ENCODE measurements at places on chromosomes 3 and 15.

GRCh38 chr3:63089007-63089750 is 188.9 kb upstream of the SYNPR start:
- no peak for DNase-seq

GRCh38 chr3:53837331-53837730 is 8.9 kb downstream of the CHDH start:
- DNase-seq, result no peak

GRCh38 chr3:17218587-17218986 is 333.8 kb downstream of the PLCL2 start:
- DNase-seq, result no peak

- DNase-seq, result peak; percentile 53
Observed at GRCh38 chr3:122513386-122514122, 1.2 kb downstream of the KPNA1 start.

DNA sequence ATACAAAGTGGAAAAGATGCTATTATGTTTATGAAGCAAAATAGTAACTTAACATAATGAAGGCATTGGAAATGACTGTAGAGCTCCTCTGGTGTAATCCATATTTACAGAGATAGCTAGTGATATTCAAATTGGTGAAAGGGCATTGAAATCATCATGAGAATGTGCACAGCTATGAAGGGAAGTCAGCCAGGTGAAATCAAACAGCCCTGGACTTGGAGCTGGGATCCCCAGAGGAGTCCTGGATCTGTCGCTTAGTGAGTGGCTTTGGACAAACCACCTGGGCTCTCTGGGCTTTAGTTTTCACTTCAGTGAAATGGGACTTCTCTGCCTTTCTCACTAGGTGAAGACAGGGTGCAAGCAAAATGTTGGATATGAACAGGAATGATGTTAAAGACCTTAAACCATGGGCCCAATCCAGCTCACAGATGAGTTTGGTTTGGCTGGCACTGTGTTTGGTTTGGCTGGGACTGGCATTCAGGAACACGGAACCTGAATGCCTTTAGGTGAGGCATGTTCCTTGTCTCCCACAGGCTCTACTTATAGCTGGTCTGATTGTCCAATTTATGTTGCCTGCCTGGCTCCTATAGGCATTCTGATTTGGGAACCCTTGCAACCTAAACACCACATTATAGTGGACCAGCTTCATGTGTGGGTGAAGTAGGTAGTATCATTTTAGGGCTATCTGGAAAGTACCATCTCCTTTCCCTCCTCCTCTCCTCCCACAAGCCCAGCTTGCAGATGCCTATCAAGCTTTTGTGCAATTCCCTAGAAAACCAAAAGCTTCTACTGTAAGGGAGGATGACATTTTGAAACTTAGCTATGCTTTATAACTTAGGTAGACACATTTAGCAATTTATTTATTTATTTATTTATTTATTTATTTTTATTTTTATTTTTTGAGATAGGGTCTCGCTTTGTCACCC is 110.6 kb upstream of the TNFAIP8L3 start:
- DNase-seq, result no peak

GRCh38 chr3:134690226-134690625 is 39.4 kb upstream of the KY start:
- no peak for DNase-seq

DNA sequence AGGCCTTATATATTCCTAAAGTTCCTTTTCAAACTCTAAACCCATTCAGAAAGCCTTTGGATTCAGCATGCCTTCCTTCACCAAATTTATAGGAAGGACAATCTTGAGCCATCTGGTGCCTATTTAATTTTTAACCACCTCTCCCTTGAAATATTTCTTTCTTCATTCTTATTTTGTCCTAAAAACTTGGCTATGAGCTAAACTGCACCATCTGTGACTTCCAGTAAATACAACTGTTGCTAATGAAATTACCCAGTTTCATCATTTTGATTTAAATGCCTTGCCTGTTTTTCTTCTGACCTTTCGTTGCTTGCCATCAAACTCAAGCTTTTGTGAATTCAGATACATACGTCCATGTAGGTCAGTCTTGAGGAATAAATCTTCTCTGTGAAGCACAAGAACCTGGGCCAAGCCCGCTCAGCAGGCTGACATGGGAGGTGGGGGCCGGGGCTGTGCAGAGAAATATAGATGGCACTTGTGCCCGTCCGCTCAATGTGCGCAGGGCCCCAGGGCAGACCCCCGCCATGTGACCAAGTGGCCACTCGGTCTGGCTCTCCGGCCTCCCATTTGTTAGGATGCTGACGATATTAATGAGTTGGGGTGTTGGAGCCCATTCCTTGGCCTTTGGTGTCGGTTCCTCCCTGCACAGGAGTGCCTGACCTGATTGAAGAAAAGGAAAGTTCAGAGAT is 335.9 kb downstream of the VPS13C start:
- no peak for DNase-seq

GRCh38 chr3:76026379-76026778 is 241.0 kb upstream of the ZNF717 start:
- DNase-seq, result no peak
